ENCODE measurements at places on chromosomes 13 and 19.

DNA sequence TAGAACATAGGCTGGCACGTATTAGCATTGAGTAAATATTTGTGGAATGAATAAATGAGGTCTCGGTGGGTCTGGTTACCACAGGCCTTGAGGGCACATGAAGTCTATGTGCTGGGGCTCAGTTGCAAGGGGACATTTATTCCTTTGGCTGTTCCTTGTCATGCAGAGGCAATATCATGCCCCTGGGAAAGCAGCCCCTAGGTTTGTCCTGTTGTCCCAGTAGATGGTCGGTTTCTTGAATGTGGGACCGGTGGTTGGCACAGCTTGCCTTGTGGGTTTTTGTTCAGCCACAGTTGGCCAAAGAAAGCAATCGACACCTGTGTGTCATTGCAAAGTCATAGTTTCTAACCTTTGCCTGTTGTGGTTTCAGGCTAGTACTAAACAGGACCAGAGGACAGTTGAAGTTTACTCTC is 24.7 kb upstream of the GPR183 start:
- DNase-seq, result no peak

GRCh38 chr19:10553943-10554381 is 10.3 kb downstream of the ATG4D start:
- DNase-seq, result no peak

- no peak for DNase-seq
Measured at GRCh38 chr13:30798776-30799355, 63.5 kb downstream of the ALOX5AP start.

DNA sequence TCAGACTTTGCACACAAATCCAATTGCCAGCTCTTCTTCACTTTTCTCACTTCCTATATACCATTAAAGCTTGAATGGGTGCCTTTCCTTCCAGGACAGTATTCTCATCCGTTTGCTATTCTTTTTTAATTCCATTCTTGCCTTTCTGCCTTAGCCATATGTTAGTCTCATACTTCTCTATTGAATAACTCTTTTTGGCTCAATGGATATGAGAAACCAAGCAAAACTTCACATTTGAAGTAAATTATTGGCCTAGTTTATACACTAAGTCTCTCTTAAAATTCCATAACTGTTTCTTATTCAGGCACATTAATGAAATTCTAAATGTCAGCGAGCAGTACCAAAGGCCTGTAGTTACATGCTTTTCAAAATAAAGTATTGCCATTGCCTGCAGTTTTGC is 129.6 kb upstream of the FRY start:
- DNase-seq, result no peak

GRCh38 chr13:46810440-46810839 is 13.5 kb upstream of the ESD start:
- DNase-seq, result no peak

GRCh38 chr19:17616961-17617806 is 61.7 kb downstream of the COLGALT1 start:
- DNase-seq, result peak; percentile 58

DNA sequence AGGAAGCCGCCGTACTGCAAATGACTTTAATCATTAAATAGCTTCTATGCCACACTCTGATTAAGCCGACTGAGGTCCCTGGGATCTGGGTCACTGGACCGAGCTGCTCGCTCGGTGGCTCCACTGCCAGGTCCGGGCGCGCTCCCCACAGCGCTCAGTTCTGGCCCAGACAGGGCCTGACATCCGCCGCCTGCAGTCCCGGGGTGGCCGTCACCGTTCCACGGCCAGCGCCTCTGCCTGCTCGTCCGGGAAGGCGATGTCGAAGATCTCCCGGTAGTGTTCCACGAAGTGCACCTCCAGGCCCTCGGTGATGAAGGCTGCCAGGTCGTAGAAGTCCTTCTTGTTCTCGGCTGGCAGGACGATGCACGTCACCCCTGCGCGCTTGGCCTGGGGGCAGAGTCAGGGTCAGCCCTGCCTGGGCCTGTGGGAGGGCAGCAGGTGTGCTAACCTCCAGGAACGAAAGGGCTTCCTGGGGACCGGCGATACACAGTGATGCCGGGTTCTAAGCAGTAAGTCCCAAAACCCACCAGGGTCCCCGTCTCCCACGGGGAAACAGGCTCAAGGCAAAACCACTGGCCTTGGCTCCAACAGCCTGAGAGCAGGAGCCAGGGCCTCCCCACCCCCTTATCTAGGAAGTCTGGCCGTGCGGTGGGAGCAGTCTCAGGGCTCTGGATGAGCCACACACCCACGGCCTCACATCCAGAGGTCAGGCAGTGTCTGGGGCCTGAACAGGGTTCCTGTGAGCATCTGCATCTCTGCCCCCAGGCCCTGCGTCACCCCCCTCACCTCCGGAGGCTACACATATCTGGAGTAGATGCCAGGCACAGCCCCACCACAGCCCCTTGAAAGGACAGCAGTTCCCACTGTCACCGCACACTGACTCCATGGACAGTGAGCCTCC is 2.0 kb downstream of the RPL36 start:
- no peak for DNase-seq

GRCh38 chr19:1668486-1669270 is 16.3 kb upstream of the TCF3 start:
- DNase-seq, result no peak

DNA sequence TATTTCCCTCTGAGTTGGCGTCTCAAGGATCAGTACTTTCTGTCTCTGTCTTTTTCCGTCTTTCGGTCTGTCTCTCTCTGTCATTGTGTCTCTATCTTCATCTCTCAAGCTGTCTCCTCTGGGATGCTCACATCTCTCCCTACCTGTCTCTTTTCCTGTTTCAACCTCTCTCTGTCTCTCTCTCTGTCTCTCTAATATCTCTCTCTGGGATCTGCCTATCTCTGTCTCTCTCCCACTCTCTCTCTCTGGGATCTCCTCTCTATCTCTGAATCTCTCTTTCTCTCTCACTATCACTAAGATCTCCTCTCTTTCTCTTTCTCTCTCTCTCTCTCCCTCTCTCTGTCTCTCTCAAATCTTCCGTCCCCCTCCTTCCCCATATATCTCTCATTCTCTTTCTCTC is 4.0 kb downstream of the ATP1A3 start:
- no peak for DNase-seq

GRCh38 chr13:113735194-113735593 is 23.8 kb upstream of the TMEM255B start:
- no peak for DNase-seq

DNA sequence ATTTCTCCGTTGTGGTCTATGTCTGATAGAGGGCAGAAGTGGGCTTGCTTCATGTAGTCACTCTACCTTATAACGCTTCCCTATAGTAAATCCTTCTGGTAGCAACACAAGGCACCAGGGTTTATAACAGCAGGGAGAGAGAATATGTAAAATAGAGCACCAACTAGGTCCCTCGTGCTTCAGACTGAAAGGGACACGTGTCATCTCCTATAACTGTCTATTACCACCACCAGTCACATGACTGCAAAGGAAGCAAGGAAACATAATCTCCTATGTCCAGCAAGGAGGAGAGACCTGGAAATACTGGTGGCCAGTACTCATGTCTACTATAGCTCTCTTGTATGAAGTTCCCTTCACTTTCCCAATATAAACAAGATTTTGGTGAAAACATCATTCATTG is 79.2 kb downstream of the SLAIN1 start:
- no peak for DNase-seq

DNA sequence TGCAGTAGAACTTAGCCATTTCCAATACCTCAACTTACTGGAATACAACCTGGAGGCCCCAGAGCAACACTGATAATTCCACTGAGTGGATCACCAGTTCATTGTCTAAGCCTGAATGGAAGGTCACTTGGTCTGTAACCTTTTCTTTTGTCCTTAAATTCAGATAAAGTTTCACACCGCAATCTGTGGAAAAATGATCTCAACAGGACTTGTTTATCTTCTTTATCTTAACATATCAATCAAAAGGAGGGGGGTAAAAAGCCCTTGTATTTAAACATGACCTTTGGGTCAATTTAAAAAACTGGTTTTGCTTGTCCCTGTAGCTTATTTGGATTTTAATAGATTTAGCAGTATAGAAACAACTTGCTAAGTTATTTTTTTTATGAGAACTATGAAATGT is 21.6 kb downstream of the SAE1 start:
- no peak for DNase-seq

GRCh38 chr13:30737511-30738337 is 2.4 kb downstream of the ALOX5AP start:
- no peak for DNase-seq

DNA sequence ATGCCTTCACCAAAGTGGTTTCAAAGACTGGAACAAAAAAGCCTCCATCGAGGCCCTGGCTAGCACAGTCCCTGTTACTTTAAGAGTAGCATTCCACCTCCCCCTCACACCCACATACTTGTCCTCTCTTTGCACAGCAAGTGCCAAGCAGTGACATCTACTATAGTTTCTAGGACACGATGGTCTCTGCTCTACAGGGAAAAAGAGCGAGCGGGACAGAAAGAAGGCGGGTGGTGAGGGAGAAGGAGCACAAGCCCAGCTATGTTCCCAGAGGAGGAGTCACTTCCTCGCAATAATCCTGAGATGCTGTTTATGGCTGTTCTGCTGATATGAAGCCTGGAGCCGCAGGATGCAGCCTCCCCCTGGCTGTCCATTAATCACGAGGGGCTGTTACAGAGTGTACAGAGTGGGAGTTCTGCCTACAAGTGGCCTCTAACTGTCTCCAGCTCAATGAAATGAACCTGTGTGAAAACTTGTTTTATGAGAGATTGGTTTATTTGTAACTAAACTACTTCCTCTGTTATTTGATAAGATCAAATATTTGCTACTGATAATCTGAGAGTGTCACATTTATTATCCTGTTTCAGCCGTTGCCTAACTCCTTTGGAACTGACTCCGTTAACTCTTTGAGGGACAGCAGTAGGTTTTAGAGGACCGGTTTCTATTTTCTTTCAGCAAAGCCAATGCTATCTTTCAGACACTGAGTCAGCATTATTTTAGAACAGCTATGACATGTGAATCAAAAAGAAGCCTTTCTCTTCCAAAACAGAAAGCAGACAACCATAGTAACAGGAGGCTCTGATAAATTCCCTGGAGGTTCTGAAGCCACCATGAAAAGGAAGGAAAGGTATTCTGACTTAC is 208.0 kb downstream of the SPRY2 start:
- peak; percentile 59 for DNase-seq

DNA sequence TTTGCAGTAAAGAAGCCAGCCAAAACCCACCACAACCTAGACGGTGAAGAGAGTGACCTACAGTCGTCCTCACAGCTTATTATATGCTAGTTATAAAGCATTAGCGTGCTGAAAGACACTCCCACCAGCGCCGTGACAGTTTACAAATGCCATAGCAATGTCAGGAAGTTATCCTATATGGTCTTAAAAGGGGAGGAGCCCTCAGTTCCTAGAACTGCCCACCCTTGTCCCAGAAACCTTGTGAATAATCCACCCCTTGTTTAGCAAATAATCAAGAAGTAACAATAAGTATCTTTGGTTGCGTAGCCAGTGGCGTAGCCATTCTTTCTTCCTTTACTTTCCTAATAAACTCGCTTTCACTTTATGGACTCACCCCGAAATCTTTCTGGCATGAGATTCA is 227.9 kb upstream of the ARGLU1 start:
- no peak for DNase-seq
